ENCODE measurements at places on chromosomes 4 and X.
A peak's percentile ranks its signal among the peaks of the same experiment; 100 is the strongest.

- peak; percentile 62 for DNase-seq
Observed at GRCh38 chrX:154748712-154749339, 2.1 kb downstream of the GAB3 start.

DNA sequence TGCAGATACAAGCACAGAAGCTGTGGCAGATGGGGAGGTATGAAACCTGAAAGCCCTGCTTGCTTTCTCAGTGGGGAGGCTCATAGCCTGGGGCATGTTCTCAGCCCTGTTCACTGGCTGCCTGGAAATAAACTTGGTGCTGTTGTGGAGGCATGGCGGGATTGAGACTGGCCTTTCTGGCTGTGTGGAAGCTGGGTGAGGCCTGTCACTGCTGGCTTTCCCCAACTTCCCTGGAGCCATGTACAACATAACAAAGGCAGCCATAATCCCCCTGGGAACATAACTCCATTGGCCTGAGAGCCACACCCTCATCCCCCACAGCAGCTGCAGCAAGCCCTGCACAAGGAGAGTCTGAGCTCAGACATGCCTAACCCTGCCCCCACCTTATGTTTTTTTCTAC lies 237.7 kb upstream of the TLL1 start:
- no peak for DNase-seq

DNA sequence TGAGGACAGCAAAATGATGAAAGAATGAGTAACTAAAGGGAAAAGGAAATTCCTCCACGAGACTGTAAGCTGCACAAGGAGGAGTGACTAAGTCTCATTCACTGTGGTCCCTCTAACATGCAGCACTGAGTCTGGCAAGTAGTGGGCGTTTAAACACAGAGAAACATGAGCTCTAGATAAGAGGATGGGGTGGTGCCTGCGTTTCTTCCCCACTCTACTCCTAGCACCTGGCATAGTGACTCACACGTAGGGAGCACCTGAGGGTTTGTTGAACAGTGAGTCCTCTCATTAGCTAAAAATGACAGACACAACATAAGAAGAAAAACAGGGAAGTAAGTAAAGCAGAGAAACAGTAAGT lies 105.8 kb upstream of the CBR4 start:
- DNase-seq: peak; percentile 85

- DNase-seq: no peak
Observed at GRCh38 chrX:86809651-86810050, 661.4 kb downstream of the DACH2 start.

DNA sequence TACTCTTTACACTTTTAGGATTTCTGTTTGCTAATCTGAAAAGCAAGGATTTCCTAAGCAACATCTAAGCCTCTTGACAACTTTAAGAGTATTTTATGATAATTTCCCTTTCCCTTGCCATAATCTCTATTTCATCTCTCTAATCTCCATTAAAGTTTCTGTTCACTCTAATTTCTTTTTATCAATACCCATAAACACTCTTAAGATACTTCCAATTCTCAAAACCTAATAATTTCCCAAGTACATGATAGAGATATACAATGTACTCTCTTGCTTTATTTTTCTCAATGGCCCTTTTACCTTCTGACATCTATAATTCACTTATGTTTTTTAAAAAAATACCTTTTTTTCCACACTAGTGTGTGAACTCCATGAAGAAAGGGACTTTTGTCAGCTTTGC lies 26.8 kb downstream of the DAPP1 start:
- no peak for DNase-seq

- peak; percentile 50 for DNase-seq
Observed at GRCh38 chrX:112687189-112687691, 7.5 kb upstream of the LHFPL1 start.

DNA sequence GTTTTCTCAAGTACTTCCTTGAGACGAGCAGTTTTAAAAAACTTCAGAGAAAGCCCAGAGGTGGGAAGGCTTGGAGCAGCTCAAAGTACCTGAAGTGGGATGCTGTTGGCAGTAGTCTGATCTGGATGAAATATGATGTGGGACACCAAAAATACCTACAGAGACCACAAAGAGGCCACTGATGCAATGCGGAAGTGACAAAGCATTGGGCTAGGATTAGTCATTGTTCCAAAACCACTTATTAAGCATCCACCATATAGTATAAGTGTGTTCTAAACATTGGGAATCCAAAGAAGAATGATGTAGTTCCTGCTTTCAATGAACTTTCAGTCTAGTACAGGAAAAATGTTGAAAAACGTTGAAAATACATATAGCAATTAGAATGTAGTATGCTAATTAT lies 386.1 kb upstream of the CNKSR2 start:
- DNase-seq: peak; percentile 14

DNA sequence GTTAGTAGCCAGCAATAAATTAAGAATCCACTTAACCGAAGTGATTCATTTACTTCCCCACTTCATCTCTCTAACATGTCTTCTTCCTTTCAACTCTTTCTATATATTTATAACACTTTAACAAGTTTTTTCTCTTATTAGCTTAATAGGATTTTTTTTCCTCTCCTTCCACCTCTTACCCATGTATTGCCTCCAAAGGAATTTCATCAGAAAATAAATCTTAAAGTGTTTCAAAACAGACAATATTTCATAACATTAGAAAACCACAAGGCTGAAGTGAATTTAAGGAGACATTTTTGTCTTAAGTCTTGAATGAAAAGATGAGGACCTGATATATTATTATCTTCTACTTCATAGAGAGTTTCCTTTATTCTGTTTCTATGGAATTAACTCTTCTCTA lies 101.5 kb downstream of the PDGFC start:
- no peak for DNase-seq

DNA sequence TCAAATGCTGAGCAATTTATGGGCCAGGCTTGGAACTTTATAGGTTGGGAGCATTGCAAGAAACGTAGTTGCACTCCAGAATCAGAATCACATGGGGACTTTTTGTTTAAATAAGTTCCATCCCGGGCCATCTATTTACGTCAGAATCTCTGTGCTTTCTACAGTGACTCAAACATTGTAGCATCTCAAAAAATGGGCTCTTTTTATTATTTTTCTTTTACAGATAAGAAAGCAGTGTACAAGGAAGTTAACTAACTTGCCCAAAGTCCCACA lies 10.2 kb downstream of the CC2D2A start:
- no peak for DNase-seq

- no peak for DNase-seq
Observed at GRCh38 chr4:140944199-140944515, 188.0 kb upstream of the TBC1D9 start.

DNA sequence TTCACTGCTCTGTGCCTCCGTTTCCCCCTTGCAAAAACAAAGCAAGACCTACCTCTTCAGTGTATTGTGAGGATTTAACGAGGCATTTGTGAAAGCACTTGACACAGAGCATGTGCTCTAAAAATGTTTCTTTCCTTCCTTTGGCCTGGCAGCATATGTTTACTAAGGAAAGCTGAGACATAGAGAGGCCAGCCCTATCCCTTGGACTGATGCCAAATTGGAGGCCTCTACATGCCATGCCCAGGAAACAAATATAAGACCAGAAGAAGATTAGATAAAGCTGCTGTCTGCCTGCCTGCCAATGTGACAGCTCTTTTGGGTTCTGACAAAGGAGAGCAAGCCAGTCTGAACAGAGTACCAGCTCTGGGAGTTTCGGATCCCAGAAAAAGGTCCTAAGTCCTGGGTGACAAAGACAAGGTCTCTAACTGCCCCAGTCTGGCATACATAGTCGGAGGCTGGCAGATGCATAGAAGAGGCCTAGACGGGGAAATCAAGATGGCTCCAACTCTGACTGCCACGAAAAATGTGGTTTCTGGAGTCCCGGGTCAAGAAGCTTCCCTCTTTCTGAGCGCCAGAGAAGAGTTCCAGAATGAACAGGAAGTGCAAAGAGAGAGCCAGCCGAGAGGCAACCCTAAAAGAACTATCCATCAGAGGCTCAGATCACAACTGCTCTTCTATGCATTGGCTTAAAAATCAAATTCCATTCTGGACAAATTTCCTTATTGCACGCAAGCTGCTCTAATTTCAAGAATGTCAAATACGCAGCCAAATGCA lies 25.8 kb downstream of the OTUD6A start:
- peak; percentile 37 for DNase-seq

DNA sequence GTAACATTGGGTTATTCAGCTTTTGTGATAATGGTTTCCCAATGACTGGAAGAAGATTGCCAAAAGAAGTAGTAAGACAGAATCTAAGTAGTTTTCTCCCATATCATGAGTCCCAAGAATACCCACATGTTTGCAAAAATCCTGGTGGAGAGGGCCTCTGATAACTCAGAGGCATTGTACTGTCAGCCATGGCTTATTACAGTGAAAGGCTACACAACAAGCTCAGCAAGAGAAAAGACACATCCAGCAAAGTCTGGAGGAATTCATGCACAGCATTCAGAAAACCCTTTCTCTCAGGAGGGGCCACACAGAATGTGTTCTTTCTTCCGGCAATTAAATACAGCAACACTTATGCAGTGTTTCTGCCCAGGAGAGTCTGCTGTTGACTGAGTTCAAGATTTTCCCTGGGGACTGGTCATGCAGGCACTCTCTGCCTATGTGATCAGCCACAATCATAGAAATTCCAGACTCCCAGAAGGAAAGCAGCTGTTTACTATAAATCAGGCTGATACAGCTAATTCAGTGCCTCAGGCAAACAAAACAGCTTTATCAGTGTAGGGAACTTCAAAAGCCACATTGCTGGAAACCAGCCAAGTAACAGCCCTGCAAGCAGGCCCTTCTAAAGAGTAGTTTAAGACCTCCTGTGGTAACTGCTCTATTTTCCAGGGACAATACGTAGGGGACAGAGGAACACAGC lies 937.1 kb downstream of the CCSER1 start:
- no peak for DNase-seq

- no peak for DNase-seq
Observed at GRCh38 chr4:44093390-44093789, 355.2 kb downstream of the KCTD8 start.

GRCh38 chrX:71941776-71942175 lies 31.1 kb downstream of the NHSL2 start:
- DNase-seq: peak; percentile 80

DNA sequence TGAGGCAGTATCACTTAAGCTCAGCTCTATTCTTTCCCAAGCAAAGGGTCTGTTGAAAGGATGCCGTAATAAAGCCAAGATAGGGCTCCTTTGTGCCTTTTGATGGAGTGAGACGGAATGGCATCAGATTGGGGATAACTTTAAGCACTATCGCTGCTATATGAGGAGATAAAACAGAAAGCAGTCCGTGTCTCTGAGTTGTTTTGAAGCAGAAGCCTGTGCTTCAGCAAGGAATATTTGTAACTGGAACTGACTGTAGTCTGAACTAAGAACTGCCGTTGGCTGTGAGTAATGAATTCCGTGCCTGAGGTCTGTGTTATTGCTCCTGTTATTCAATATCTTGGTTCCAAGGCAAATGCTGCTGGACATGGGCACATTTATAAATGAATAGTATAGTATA lies 297.4 kb downstream of the ANKRD50 start:
- peak; percentile 23 for DNase-seq

DNA sequence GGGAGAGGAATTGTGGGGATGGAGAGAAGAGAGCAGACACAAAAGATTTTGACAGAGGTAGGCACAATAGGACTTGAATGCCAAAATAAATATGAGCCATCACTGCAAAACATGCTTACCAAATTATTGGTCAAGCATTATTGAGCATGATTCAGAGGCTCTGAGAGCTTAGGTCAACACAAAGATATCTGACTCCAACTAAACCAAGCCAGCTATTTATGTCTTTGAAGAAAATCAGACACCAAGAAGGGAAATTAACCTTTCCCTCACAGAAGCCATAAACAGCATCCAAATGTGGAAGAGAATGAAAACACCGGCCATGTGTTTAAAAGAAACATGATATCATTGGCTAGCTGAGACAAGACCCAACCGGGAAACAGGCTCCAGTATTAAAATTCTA lies 323.2 kb downstream of the RAB28 start:
- DNase-seq: peak; percentile 63

- no peak for DNase-seq
Observed at GRCh38 chrX:84710611-84711010, 208.4 kb upstream of the HDX start.

DNA sequence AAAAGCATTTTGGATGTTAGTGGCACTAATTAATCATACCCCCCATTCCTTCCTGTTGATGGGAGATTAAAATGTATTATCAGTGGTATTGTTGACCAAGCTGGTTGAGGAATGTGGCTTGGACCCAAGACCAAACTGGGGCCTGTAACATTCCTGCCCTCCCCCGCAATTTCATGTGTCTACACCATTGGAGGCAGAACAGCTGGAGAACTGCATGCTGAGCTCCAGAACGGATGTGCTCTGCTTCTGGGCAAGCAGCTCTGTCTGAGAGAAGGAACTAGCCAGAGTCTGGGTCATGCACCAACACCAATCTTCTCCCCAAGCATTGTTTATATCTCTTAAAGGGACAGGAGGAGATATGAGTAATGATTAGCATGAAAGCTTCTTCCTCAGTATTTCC lies 185.5 kb downstream of the CEP135 start:
- no peak for DNase-seq

DNA sequence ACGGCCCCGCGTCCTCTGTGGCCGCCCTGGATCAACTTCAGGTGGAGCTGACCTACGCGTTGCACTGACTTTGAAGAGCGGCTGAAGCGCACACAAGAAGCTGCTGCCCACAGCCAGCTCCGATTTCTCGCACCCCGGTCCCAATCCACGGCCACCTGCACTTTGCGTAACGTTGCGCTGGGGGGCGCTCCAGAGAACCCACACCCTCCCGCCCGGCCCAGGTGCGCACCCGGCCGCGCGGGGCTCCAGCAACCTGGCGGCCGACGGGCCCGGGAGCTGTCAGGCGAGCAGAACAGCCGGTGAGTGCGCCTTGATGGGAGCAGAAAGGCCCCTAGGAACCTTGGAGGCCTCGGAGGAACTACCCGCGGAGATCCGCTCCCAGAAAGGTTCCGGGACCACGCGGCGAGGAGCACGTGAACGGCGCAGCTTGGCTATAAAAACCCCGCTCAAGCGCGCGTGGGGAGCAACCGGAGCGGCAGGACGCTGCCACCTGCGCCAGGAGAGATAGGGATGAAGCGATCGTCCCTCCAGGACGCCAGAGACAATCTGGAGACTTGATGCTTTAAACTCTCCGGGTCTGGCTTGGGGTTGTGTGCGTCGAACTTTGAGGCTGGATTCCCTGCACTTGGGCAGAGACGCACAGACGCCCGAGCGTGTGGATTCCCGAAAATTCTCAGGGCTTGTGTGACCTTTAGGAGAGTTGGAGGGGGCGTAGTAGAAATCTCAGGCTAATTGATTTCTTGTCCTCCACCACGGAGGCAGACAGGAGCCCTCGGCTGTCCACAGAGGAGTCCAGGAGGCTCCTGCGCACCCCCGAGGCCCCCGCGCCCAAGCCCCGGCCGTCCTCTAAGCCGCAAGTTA lies 591 bp upstream of the NWD2 start:
- DNase-seq: no peak
